ENCODE measurements at places on chromosomes 7 and 10.

DNA sequence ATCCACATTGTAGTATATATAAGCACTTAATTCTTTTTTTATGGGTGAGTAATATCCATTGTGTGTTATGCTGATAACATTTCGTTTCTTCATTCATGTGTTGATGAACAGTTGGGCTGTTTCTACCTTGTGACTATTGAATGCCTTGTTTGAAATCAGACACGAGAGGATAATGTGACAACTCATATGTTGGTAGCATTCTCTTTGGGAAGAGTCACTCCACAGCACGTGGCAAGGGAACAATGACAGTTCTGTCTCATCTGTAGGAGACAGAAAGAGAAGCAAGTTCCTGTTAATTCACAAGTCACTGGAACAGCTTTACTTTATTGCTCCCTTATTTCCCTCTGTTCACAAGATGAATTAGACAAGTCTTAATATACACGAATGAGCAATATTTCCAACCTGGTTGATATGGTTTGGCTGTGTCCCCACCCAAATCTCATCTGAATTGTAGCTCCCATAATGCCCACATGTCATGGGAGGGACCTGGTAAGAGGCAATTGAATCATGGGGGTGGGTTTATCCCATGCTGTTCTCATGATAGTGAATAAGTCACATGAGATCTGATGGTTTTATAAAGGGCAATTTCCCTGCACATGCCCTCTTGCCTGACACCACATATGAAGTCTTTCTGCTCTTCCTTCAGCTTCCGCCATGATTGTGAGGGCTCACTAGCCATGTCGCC, 125.3 kb downstream of the SEC23IP start:
- DNase-seq: no peak

- DNase-seq: no peak
These were observed 61.9 kb downstream of the CACUL1 start for GRCh38 chr10:118692872-118693271.

GRCh38 chr10:69268761-69269416, 9.4 kb upstream of the HK1 start:
- no peak for DNase-seq

- no peak for DNase-seq
These were observed 41.8 kb upstream of the TMEM213 start for GRCh38 chr7:138755842-138756590.

DNA sequence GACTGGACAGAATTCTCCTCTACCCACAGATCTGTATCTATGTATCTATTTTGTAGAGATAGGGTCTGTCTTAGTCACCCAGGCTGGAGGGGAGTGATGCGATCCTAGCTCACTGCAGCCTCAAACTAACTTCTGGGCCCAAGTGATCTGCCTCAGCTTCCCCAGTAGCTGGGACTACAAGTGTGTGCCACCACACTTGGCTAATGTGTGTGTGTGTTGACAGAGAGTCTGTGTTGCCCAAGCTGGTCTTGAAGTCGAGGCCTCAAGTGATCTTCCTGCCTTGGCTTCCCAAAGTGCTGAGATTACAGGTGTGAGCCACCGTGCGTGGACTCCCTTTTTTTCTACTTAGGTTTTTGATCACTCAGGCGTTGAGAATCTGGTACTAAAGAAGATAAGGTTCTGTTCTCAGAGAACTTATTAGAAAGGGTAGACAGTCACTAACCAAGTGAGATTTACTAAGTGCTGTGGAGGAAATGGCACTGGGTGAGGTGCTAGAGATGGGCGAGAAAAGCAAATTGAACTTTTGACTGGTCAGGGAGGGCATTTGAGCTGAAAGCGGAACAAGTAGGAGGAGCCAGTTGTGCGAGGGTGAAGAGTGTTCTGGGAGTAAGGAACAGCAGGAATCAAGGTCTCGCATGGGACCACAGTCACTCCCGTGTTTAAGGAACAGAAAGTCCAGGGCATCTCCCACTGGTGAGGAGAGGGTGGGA, 18.0 kb downstream of the NDUFB2 start:
- DNase-seq: no peak

GRCh38 chr7:4998910-4999309, 39.9 kb upstream of the MMD2 start:
- no peak for DNase-seq

- DNase-seq: no peak
These were observed 2.7 kb upstream of the HERPUD2 start for GRCh38 chr7:35697414-35698175.

GRCh38 chr7:44727158-44727936, 21.3 kb upstream of the ZMIZ2 start:
- no peak for DNase-seq

DNA sequence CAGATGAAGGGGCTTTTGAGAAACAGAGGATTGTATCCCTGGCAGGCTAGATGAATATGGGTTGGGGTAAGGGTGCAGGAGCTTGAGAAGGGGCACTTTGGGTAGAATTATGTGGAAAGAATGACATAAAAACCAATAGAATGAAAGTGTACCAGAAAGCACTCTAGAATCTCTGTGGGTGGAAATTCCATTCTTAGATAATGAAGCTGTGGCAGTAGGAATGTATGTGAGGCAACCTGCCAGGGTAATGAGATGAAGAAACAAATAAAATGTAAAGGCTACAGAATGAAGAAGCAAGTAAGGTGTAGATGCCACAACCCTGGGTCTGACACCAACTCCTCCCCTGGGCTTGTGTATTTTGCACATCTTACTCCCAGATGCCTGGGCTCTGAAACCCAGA, 16.8 kb downstream of the NOBOX start:
- DNase-seq: no peak

- DNase-seq: no peak
These were observed 1.7 kb downstream of the LRRN3 start for GRCh38 chr7:111092406-111093236.

DNA sequence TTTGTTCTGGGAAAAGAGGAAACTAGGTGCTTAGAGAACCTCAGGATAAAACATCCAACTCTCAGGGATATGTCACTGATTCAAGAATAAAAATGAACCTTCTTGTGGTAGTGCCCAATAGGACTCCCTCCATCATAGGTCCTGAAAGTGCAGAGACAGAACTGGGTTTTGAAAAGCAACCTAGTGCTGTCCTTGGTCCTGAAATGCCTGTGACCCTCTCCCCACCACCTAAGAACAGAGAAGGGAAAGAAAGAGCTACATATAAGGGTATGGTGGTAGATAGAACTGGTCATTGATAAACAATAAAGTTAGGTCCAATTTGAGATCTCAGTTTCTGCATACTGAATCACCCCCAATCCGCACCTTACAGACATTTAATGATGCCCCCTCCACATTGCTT, 953.3 kb downstream of the XPNPEP1 start:
- no peak for DNase-seq

- DNase-seq: no peak
These were observed 52.8 kb upstream of the ANAPC16 start for GRCh38 chr10:72162978-72163377.

- no peak for DNase-seq
These were observed 181.3 kb downstream of the CDK14 start for GRCh38 chr7:90777465-90777864.

GRCh38 chr7:151693140-151693539, 173.4 kb upstream of the RHEB start:
- DNase-seq: no peak

DNA sequence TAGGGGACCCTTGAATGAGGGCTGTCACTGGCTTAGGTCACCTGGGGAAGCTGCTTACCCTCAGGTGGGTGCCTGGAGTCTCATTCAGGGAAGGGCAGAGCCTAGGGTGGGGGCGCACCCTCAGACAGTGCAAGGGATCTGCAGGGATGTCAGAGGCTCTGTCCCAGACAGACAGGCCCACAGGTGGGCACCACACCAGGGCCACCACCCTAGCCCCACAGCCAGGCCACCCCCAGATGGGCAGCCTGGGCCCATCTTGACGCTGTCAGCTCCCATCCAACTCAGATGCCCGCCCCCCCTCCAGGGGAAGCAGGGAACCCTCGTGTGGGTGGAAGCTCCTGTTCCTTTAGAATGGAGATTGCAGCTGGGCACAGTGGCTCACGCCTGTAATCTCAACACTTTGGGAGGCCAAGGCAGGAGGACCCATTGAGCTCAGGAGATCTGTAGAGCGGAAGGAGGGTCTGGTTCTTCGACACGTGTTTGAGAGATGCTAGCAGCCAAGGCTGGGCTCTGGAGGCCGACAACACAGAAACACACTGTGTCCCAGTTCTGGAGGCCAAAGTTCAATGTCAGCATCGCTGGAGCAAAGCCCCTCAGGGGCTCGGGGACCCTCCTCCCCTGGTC, 58.5 kb upstream of the DNAJB6 start:
- no peak for DNase-seq

DNA sequence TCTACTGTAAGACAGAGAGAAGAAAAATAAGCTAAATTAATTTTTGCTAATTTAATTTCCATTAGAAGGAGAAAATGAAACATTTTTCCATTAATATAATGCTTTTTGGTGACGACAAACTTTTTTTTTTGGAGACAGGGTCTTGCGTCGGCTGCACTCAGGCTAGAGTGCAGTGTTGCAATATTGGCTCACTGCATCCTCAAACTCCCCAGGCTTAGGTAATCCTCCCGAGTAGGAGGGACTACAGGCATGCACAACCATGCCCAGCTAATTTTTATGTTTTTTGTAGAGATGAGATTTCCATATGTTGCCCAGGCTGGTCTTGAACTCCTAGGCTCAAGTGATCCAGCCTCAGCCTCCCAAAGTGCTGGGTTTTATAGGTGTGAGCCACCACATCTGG, 229.8 kb upstream of the LRRN3 start:
- no peak for DNase-seq

GRCh38 chr10:100291356-100291755, 4.9 kb upstream of the BLOC1S2 start:
- no peak for DNase-seq

DNA sequence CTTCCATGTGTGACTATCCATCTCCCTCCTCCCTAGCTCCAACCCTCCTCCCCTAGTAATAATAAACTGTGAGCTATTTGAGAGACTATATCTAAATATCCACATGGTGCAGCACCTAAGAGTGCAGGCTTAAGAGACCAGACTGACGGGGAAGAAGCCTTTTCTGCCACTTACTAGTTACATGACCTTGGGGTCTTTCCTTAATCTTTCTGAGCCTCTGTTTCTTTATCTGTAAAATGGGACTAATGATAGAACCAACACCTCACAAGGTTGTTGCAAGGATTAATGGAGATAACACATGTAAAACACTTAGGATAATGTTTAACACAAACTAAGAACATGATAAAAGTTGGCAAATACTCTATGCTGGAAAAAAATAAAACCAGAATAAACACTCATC, 37.1 kb upstream of the FBXW4 start:
- DNase-seq: no peak

- DNase-seq: no peak
These were observed 33.0 kb downstream of the FAM25A start for GRCh38 chr10:87053111-87053510.

DNA sequence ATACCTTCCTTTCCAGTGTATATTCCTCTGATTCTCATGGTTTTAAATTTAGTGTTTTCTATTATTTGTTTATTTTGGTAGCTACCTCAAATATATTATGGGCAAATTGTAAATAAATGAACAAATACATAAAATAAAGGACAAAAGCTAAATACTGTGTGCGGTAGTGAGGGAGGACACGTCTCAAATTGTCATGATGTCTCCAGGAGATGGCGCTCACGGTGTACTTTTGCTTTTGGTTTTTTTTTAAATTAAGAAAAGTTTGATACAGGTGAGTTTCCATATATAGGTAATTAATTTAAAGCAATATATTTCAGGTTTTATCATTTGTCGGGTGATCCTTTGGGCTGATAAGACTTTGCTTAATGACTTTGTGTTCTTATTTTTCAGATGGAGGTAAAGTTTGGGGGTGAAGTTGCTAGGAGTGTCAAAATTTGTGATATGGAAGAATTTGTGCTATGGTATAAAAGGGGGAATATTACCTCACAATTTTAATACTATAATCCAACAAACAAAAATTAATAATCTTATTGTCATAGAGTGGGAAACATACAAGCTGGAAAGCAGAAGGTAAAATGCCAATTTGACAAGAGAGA, 68.4 kb upstream of the TMEM229A start:
- DNase-seq: no peak

DNA sequence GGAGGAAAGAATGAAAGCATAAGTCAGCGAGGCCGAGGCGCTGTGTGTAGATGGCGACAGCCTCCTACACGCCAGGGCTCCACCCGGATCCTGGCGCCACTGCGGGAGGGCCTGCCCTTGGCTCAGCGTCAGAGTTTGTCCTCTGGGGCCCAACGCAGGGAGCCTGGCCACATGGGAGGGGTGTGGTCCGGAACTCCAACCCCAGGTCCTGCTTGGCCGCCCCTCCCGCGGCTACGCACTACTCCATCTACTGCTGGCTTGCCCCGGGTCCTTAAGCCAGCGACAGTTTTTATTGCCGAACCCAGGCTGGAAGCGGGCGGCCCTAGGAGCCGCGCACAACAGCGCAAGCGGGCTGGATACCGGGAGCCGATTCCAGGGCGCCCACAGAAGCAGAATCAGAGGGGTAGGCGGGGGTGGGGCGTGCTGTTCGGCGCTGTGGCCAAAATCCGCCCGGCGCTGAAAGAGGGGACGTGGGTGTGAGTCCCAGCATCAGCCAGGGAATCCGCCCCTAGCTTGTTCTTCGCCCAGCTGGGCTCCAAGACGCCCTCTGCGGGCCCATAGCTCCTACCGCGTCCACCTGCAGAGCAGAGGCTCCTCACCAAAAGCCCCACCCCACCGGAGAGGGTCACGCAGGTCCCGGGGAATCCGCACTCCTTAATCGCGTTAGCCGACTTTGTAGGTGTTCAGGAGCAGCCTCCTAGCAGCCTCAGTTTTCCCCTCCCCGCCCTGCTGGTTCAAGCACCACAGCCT, 4.5 kb downstream of the KAZALD1 start:
- DNase-seq: no peak

DNA sequence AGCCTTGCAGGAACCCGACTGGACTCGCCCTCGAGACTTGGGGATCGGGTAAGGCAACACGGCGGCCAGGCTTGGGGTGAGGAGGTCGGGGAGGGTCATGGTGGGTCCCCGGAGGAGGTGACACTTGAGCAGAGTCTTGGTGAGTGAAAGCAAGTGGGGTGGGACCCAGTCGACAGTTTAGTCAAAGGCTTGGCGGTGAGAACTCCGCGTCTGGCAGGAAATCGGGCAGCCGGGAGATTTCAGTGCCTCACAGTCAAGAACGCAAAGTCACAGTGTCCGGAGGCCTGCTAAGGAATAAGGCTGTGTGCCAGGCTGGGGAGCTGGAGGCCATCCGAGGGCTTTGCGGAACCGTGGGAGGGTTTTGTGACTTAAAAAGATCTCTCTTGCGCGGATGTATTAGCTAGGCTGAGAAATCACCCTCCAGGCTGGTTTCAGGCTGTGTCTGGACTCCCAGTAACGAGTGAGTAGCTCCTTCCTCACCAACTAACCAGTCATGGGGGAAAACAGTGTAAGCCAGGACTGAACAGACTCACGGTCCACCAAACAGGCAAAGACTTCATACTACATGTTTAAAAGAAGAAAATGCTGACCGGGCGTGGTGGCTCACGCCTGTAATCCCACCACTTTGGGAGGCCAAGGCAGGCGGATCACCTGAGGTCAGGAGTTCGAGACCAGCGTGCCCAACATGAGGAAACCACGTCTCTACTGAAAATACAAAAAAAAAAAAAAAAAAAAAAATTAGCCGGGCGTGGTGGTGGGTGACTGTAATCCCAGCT, 613 bp downstream of the AP5Z1 start:
- DNase-seq: no peak

- DNase-seq: no peak
These were observed 88.1 kb downstream of the GSAP start for GRCh38 chr7:77327932-77328628.

GRCh38 chr10:117942226-117942625, 104.5 kb downstream of the RAB11FIP2 start:
- DNase-seq: no peak
